Activated naive CD4-positive, alpha-beta T cell treated with anti-CD3 and anti-CD28 coated beads, Interleukin-2, amount 50 U/mL, for 72 hours (primary cell): ENCODE measurements at places on chromosomes 5 and 9.

DNA sequence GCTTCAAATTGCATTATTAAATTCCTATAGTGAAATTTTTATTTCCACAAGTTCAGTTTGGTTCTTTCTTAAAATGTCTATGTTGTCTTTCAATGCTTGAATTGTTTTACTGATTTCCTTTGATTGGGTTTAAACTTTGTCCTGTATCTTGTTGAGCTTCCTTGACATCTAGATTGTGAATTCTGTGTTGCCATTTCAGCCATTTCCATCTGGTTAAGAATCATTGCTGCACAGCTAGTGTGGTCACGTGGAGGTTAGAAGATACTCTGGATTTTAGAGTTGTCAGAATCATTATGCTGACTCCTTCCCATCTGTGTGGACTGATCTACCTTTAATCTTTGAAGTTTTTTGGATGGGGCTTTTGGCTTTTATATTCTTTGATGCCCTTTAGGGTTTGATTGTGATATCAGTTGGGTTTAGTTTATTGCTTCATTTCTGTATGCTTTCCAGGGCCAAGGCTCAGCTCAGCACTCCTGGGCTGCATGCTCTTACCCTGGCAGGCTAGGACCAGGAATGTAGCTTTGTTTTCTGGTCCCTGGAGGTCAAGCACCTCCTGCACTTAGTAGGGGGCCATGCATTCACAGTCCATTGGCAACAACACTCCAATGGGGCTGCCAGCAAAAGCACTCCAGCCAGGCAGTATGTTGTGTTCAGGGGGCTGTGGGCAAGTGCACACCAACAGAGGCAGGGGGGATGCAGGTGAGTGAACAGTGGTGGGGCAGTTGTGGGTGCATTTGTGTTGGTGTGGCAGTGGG lies 141.4 kb downstream of the PRR16 start:
- no peak for DNase-seq

GRCh38 chr9:85016384-85017006 lies 347.0 kb downstream of the NTRK2 start:
- no peak for DNase-seq

GRCh38 chr9:25119041-25119440 lies 559.2 kb downstream of the TUSC1 start:
- no peak for DNase-seq

DNA sequence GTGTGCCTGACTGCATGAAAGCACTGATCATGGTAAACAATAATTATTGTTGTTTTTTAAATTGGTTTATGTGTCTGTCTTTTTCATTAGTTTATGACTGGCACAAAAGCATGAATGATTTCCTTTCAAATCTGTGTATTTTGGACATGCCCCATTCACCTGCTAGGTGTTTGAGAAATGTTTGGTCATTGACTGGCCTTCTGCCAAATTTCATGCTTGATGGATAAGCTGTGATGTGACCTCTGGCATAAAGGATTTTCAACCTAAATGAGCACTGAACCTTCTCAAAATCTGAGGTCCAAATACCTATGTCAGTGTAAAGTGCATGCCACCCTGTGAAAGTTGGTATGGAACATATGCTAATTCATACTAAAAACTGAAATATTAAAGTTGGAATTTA lies 204.5 kb downstream of the BRINP1 start:
- DNase-seq: no peak

GRCh38 chr9:32378496-32378895 lies 5.9 kb upstream of the ACO1 start:
- peak; percentile 39 for DNase-seq

- DNase-seq: no peak
Measured at GRCh38 chr5:135649435-135649834, 70.6 kb upstream of the CXCL14 start.

GRCh38 chr5:55188656-55189540 lies 15.9 kb upstream of the CDC20B start:
- no peak for DNase-seq

- DNase-seq: no peak
Measured at GRCh38 chr9:124762633-124763032, 8.5 kb downstream of the NR6A1 start.

DNA sequence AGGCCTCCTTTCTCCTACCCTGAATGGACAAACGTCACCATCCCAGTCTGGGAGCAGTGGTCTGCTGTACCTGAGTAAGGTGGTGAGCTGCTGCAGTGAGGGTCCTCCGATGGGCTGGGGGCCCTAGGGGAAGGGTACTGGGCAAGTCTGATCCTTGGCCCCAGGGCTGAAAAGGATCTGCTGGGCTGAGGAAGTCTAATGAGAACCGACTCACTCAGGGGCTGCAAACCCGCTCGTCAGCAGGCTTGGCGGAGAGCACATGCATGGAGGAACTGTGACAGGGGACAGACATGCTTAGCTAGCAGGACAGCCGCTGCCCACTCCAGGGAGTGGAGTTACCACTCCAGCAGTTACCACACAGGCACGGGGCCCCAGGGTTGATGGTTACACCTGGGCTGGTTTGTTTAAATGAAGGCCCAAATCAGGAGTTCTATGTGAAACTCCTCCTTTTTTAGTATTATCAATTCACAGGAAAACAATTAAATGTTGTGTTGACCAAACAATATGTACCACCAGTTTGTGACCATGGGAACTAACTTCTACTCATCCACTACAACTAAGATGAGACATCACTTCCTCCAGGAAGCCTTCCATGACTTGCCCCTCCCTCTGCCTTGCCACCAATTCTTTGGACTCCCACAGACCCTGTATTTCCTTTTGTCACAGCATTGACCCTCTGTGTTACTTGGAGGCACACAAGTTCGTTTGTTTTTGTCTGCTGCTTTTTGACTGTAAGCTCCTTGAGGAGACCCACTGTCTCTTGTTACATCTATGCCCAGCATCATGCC lies 56.1 kb upstream of the CPLX2 start:
- DNase-seq: no peak

- DNase-seq: no peak
Measured at GRCh38 chr9:110255034-110255462, 1.3 kb downstream of the TXN start.

GRCh38 chr5:135031813-135032694 lies 2.0 kb downstream of the PITX1 start:
- no peak for DNase-seq
